Activated CD8-positive, alpha-beta memory T cell treated with anti-CD3 and anti-CD28 coated beads, Interleukin-2, amount 10 ng/mL, durations not matched to agents 7 days and 5 days (primary cell): ENCODE measurements at places on chromosomes 5 and 9. TPM values are rescaled to one million over a fixed set of nuclear protein-coding genes. Genes with fewer than 3 reads are reported as not detected.

GRCh38 chr5:41869151-41869723 lies 988 bp downstream of the OXCT1 start:
- DNase-seq = peak; percentile 48

The POU5F2 gene
- total RNA-seq = 2.0 TPM

GRCh38 chr5:14028938-14029584 lies 84.6 kb upstream of the DNAH5 start:
- DNase-seq = no peak

The IFNA21 gene
- not detected for total RNA-seq

The MIER3 gene
- total RNA-seq = 24.8 TPM

DNA sequence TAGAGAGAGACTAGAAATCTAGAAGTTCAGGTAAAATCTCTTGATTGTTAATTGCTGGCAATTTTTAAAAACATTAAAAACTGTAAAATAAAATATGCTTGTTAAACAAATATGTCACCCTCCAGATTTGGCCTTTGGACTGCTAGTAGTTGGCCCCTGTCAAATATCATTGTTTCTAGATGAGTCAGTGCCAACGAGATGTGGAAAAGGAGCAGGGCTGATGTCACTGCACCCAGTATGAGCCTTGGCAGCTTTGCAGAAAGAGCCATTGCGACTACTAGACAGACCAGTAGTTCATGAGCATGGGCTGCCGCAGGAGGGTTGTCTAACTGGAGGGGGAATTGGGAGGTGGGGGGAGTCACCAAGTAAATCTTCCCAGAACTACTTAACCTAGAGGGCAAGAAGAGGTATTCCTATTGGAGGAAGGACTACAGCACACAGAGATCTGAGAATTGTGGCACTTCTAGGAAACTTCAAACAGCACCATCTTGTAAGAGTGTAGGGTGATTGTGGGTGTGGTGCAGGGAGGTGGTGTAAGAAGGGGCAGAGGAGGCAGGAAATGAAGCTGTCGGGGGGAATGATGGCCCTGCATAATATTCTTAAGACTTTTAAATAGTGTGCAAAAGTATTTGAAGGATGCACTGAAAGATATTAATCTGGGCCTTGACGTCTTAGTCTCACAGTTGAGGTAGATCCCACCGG lies 7.1 kb upstream of the DOCK2 start:
- DNase-seq = peak; percentile 60

DNA sequence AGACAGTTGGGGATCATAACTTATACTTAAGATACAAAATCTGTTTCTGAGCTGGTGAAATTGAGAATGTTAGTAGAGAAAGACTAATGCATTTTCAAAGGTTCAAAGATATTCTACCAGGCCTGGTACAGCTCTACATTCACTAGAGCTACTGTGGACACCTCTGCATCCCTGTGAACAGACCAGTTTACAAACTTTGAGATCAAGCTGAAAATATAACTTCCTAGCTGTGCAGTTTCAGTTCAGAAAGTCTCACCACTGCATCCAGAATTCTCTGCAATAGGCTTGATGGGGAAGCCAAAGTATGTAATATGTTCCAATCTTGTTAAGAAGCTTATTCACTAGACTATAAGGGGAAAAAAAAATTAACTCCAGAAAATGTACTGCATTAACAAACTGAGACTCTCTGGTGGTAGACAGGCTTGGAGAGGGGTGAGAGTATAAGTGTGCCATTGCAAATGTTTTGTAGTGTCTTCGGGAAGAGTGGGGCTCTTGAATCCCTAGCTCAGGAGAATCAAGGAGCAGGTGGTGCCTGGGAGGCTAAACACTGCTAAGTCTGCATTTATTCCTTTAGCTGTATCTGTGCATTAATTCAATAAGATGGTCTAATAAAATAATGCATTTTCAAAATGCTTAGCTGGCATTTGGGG lies 671.9 kb downstream of the NR2F1-AS1 start:
- no peak for DNase-seq

The SNX24 gene
- total RNA-seq = 4.2 TPM

- DNase-seq = no peak
Observed at GRCh38 chr5:109532773-109533364, 123.1 kb upstream of the PJA2 start.

The PCDHB9 gene
- total RNA-seq = not detected

GRCh38 chr9:35731415-35732184 lies 395 bp downstream of the TLN1 start:
- DNase-seq = no peak

DNA sequence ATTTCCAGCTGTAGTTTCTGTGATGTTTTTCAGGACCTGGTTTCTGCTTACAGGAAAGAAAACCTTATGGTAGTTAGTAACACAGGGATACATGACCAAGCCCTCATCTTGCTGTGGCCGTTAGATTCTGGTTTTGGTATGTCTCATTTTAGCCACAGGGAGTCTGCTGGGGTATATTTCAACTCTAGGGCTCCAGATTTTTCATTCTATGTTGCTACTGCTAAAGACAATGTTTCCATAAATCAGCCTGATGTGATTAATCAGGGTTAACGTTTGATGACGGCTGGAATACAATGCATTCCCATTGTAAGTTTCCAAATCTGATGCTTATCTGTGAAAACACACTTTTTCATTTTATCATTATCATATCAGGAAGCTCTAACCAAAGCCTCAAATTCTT lies 48.2 kb downstream of the P4HA2 start:
- DNase-seq = peak; percentile 57

The KCNV2 gene
- not detected for total RNA-seq

DNA sequence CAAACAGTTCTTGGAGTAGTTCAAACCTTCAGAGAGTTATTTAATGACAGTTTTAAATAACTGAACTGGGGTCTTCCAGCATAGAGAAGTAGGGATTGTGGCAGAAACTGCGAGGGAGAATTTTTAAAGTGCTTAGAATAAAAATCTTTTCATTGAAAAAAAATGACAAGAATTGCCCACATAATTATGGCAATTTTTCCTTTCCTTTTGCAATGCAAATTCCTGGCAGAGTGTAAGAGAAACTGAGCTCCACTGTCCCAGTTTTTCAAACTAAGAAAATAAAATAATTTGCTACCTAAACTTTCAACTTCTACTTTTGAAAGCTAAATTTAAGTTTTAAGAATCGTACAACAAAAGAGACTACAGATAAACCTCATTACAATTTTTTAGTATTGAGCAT lies 2.3 kb upstream of the PTGER4 start:
- DNase-seq = no peak

GRCh38 chr9:127004946-127005769 lies 90.6 kb downstream of the RALGPS1 start:
- peak; percentile 89 for DNase-seq

DNA sequence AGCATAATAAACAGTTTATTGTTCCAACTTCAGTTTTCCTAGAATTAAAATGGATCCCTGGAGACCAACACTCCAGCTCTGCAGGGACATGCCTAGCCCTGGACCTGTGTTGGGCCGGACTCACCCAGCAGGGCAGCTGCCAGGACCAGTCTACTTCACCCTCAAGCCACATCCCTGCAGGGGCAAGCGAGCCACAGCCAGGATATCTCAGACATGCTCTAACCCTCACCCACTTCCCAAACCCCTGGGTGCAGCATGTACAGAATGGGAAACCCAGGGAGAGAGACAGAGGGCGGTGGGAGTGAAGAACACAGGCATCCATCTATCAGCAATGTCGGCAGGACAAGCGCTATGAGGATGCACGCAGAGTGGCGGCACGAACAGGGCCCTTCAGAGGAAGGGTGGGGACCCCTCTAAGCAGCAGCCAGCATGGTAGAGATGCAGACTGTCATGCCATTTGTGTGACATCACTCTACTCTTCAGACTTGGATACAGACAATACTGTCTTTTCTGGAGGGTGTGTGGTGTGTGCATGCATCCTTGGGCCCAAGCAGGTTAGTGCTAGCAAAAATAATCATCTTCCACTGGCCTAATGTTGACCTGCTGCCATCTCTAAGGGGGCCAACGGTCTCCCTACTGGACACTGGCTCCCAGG lies 83.1 kb downstream of the SEMA4D start:
- no peak for DNase-seq

The AGTPBP1 gene
- total RNA-seq = 30.8 TPM

- no peak for DNase-seq
Observed at GRCh38 chr9:37413311-37413710, 9.2 kb upstream of the GRHPR start.

GRCh38 chr9:101435601-101436079 lies at the start of gene ALDOB:
ALDOB (minus strand) TSS chr9:101435774; CDS start chr9:101430887, 4,887 bp downstream.
- no peak for DNase-seq

The DIPK1B gene
- total RNA-seq = not detected

The PCDHB16 gene
- not detected for total RNA-seq

DNA sequence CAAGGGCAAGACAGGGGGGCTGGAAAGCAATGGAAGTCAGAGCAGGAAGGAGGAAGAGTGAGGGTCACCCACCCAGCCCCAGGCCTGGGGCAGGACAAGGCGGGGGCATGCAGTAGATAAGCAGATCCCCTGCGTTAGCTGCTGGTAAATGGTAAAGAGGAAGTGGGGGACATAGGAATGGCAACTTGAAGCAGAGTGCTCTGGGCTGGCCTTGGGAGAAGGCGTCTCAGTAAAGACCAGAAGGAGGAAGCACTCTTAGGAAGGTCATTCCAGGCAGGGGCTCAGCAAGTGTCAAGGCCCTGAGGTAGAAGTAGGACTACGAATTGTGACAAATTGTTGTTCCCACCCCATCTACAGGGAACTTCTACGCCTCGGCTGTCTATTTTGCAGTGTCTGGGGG lies 15.1 kb downstream of the TCOF1 start:
- DNase-seq = no peak

GRCh38 chr5:132298298-132299212 lies 4.4 kb downstream of the SLC22A4 start:
- no peak for DNase-seq

The MSX2 gene
- total RNA-seq = not detected

The KIF12 gene
- total RNA-seq = not detected

DNA sequence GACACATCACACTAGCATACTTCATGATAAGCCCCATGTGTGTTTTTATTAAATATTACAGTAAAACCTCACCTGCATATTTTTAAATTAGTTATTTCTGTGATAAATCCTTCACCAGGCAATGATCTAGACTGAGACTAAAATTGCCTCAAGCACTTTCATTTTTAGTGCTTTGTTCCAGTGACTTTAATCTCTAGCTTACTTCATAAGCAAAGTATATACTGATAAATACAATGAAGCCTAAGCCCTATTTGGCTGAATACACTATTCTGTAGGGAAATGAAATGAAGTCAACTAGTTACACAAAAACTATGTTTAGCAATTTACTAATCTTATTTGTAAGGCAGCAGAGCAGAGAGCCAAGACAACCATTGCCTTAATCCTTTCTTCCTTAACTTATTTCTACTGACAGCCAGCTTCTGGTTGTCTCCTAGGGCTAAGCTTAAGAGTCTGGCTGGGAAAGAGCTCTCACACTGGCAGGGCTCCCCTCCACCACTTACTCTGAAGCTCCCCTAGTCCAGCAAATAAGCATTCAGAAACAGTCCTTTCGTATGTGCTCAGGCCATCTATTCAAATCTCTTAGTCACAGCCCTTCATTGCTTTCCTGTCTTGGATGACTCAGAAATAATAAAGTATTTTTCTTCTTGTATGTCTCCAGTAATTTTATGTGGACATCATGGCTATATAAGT lies 31.4 kb upstream of the MTAP start:
- DNase-seq = no peak

The THBS4 gene
- 3.4 TPM for total RNA-seq

GRCh38 chr5:141615991-141616720 lies 2.6 kb downstream of the DIAPH1 start:
- no peak for DNase-seq

GRCh38 chr5:68592351-68592750 lies 376.8 kb downstream of the PIK3R1 start:
- DNase-seq = no peak

GRCh38 chr5:66302344-66302743 lies 158.2 kb downstream of the SREK1 start:
- no peak for DNase-seq

- DNase-seq = no peak
Observed at GRCh38 chr5:173238312-173239232, 3.6 kb upstream of the NKX2-5 start.

The TSPAN17 gene
- total RNA-seq = 39.2 TPM

DNA sequence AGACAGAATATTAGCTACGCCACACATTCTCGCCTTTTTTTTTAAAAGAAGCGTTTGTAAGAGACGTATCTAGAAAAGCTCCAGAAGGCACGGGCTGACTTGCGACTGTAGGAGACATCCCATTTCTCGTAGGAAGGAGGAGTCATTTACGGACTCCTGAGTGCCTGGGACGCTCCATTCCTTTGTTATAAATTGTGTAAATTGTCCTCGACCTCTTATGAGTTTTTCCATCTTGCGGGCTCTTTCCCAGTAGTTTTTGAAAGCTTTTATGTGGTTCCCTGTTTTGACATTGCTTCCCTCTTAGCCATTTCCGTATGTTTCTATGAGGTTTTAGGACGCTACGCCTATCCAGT lies 1.0 kb downstream of the RABL6 start:
- DNase-seq = no peak

The RFESD gene
- total RNA-seq = 3.3 TPM
